ENCODE measurements at places on chromosomes 12 and 14. TPM values are rescaled to one million over a fixed set of nuclear protein-coding genes. Genes with fewer than 3 reads are reported as not detected.
A peak's percentile ranks its signal among the peaks of the same experiment; 100 is the strongest.

The GLIPR1L2 gene
- not detected for total RNA-seq

DNA sequence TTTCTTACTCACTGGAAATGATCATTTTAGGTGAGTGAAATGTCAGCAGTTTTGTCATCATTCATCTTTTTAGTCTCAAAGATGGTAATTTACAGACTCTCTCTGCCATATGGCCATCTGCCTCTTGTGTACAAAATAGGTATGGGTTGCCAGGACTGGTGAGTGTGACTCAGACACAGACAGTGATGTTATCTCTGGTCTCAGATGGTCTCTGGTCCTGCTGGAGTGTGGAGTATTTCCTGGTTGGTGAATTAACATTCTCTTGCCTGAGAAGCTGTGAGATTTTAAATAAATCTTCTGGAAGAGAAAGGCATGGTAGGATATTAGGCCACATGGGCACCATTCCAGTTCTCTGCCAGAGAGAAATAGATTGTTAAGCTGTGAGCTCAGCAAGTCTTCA is 207.0 kb downstream of the ATP23 start:
- no peak for DNase-seq

- no peak for DNase-seq
Measured at GRCh38 chr12:46349253-46349652, 23.3 kb downstream of the SLC38A2 start.

DNA sequence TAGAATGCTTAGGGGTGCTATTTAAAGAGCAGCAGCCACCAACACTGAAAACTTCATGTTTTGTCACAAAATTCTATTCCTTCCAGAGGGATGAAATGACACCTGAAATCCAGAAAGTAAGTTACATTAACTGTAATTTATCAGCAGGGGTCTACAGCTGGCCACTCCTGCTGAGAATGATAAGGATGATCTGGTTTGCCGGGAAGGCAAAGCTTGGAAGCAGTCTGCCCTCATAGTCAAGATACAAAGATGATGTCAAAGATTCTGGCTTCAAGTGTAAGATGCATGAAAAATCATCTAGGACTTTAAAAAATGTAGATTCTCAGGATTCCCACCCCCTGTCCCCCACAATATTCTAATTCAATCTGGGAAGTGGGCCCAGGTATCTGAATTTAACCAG is 58.4 kb downstream of the DCAF5 start:
- no peak for DNase-seq

DNA sequence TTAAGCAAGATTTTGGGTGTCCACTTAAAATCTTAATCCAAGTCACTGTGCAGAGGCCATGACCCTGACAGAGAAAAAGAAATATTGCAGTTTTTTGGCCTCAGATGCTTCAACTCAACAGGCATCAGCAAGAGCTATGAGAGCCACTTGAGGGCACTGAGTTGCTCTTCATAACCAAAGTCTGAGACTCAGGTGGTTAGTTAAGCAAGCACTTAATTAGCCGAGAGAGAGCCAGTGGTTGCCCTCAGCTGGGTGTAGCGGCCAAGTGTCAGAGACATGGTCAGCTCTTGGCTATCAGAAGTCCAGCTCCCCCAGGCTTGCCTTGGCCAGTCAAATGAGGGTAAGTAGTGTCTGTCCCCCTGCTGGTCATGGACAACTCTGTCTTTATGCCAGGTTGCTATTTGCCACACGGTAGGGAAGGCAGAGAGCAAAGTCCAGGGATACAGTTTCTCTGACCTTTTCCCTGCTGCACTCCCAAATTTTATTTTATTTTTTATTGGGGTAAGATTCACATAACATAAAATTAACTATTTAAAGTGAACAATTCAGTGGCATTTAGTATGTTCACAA is 9.0 kb upstream of the KRT71 start:
- peak; percentile 69 for DNase-seq

DNA sequence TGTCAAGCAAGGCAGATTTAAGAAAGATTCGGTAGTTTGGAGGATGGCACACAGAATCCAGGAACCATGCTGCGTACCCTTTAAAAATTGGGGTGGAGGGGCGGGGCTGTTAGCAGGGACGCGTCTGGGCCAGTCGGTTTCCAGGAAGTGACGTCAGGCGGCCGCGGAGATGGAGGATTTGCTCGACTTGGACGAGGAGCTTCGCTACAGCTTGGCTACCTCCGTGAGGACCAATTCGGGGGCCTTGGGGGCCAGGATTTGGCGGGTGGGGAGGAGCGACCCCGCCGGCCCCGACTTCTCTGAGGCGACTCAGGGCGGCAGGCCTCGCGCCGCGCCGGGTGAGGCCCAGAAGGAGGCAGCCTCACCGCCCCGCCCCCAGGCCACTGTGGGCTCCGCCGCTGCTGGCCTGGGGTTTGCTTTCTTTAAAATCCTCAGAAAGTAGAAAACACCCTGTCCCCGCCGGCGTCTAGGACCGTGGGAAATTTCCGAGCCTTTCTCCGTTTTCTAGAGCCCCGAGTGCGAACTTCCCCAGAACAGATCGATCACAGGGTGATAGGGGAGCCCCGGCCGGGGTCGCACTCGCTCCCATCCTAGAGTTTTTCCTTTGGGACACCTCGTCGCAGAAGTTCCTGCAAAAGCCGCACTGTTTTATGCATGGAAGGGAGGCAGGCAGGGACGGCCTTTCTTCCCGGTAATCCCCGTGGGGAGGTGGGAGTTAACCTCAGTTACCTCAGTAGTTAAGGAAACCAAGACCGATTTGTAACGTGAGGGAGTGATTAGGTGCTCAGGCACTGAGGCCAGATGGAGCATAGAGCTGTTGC is at the start of gene IFT43:
TSS of gene IFT43 (plus strand) at position 146 of the 821 bp plus-strand sequence. CDS start at position 170, 24 bp downstream.
- peak; percentile 90 for DNase-seq

GRCh38 chr12:56141946-56142784 is 10.2 kb upstream of the MYL6B start:
- no peak for DNase-seq

Measured in H7 (cell line).